ENCODE measurements at places on chromosomes 7 and 10.

GRCh38 chr7:103573479-103574058, 127.6 kb upstream of the SLC26A5 start:
- DNase-seq = peak; percentile 0

DNA sequence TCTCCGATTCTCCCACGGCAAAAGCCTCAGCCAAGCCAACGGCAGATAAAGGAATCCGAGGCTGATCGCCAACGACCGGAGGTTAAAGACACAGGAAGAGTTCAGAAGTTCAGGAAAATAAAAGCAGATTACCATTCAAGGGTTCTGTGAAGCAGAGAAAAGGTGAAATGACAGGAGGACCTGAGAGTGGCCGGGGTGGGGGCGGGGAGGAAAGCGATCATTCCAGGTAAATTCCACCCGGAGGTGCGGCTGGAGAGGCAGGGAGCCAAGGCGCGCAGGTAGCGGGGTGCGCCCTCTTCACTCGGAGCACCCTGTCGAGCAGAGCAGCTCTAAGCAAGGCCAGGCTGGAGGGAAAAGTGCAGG, 35.3 kb upstream of the SEPHS1 start:
- DNase-seq = no peak

GRCh38 chr10:26048756-26049155, 114.7 kb downstream of the MYO3A start:
- DNase-seq = no peak

GRCh38 chr7:92461027-92462003, 14.0 kb downstream of the GATAD1 start:
- no peak for DNase-seq

- DNase-seq = no peak
These were observed 279.6 kb downstream of the PPP1R3A start for GRCh38 chr7:113639221-113639620.

DNA sequence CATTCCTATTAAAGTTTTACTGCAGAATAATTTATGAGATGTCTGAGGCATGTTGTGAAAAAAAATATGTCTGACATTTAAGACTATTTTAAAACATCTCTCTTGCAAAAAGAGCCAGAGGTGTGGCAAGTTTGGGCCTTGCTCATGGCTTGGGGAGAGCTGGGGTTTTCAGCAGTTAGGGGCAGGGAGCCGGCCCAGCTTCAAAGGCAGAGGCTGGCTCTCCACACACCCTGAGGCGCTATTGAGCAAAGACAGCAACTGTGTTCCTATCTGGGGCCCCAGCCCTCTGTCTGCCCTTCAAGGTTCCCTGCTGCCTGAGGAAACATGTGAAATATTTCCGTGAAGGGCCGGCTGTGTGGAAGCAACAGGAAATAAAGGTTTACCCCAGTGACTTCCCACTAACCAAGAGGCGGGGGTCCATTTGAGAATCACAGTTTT, 94.0 kb downstream of the SORBS1 start:
- DNase-seq = no peak

GRCh38 chr7:111639934-111640333, 77.6 kb upstream of the IMMP2L start:
- no peak for DNase-seq

GRCh38 chr7:54778166-54778565, 19.2 kb upstream of the SEC61G start:
- DNase-seq = no peak

GRCh38 chr7:140876519-140877248, 48.0 kb downstream of the BRAF start:
- DNase-seq = no peak

- no peak for DNase-seq
These were observed 40.4 kb downstream of the CREB3L2 start for GRCh38 chr7:137961200-137962177.

GRCh38 chr10:125721035-125721434, 1.5 kb downstream of the EDRF1 start:
- DNase-seq = no peak

DNA sequence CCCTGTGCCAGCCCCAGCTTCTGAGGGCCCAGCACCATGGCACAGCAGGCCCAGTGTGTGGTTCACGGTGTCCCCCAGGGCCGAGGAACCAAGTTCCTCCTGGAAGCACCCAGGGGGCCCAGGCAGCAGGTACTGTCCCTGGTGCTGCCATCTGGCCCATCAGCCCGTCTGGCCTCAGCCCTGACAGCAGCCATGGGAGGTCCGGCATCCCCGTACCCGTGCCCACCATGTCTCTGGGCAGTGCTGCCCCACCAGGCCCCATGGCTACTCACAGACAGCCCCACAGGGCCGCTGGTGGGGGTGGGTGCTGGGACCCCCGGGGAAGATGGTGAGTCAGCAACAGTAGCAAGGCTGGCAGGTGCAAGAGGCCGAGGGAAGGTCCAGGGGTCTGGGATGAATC, 32.8 kb downstream of the STK32C start:
- DNase-seq = no peak

- no peak for DNase-seq
These were observed 47.8 kb upstream of the PCLO start for GRCh38 chr7:83210479-83210878.

GRCh38 chr7:158452331-158452730, 135.3 kb downstream of the PTPRN2 start:
- DNase-seq = no peak

DNA sequence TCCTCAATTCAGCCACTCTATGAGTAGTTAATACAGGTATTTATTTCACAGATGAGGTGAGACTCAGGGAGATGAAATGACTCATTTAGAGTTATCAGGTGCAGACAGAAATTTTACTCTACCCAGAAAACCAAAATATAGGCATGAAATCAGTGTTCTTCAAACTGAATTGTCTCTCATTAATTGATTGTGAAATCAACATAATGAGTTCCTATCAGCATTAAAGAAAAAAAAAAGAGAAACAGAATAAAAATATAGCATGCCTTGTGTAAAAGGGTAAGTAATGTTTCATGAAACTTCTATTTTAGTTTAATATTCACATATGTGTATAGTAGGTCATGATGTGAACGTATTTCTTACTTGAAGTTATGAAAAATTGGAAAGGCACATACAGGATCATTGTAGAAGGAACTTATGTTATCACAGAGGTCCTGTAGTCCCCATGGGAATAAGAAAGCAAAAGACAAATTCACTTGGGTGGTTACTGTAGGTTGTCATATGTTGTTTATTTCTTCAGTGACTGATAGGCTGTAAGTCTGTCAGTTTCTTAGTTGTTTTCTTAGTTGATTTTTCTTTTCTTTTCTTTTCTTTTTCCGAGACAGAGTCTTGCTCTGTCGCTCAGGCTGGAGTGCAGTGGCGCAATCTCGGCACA, 47.5 kb downstream of the KAT6B start:
- DNase-seq = no peak

DNA sequence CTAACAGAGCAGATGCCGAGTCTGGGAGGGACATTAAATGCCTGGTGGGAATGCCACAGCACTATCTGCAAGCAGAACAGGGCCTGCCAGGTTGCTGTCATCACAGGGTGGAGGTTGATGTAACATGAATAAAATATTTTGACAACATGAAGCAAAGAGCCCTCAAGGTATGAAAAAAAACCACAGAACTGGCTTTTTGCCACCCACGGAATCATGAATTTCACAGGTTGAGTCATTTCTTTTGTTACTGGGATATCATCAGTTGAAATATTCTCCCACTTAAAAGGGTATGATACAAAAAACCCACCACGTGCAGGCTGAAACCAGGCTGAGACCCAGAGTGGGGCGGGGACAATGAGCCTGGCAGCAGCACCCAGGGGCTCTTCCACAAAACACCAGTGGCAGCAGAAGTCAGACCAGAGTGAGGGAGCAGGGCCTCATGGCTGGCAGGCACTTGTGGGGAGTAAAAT, 220.1 kb downstream of the TNS3 start:
- no peak for DNase-seq

DNA sequence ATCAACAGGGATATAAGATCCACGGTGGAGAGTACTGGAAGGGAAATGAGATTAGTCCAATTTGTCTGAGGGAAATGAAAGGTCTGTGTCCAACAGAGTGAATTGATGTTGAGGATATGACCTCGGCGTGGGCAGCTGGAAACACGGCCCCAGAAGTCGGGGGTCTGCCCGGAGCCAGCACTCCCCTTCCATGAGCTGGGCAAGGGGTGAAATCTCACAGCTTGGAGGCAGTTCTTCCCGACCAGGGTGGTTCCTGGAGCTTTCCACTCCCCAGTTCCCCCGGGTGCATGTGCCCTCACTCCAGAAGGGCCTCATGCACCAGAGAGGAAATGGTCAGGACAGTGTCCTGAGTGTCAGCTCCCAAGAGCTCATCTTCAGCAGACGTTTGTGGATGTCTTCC, 264.7 kb upstream of the PPP2R2D start:
- DNase-seq = no peak

DNA sequence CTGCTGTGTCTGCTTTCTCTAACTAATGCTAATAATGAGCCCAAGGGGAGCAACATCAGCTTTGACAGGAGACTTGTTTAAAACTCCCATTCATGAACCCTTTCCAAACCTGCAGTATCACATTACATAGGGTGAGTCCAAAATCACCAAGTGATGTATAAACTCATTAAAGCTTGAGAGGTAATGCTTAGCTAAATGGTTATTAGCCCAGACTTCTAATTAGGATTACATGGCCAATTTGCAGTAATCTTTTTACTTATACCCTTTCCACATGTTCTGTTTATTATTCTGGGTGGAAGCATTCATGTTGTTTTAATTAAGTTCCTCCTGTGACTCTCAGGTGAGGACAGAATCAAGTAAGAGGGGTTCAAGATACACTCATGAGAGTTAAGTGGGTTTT, 17.5 kb downstream of the ZNF138 start:
- no peak for DNase-seq

DNA sequence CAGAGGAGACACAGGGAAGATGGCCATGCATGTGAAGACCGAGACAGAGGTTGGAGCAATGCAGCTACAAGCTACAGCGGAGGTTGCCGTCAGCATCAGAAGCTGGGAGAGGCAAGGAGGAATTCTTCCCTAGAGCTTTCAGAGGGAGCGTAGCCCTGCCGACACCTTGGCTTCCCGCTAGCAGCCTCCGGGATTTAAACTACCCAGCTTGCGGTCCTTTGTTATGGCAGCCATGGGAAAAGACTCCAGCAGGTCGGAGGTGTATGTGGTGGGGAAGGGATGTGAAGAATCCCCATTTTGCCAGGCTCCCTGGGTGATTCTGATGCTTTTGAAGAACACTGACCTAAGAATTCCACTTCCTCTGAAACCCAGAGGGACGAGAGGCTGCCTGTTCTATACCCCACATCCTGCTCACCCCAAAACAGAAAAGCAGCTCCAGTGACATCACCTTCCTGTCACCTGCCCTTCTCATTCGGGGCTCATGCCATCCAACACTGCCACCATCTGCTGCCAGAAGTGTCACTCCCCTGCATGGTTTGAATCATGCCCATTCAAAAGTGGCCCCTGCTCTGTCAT, 3.3 kb upstream of the SEPHS1 start:
- no peak for DNase-seq

- no peak for DNase-seq
These were observed 56.7 kb upstream of the KIAA1217 start for GRCh38 chr10:24152270-24152669.

DNA sequence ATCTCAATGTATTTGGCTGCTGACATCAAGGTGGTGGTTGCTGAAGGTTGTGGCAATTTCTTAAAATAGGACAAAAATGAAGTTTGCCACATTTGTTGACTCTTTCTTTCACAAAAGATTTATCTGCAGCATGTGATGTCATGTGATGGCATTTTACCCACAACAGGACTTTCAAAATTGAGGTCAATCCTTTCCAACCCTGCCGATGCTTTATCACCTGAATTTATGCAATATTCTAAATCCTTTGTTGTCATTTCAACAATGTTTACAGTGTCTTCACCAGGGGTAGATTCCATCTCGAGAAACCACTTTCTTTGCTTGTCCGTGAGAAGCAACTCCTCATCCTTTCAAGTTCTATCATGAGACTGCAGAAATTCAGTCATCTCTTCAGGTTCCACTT, 40.6 kb upstream of the SLC16A12 start:
- no peak for DNase-seq

GRCh38 chr7:137682596-137682995, 164.2 kb downstream of the DGKI start:
- DNase-seq = no peak

- no peak for DNase-seq
These were observed 1144.1 kb downstream of the GATA3 start for GRCh38 chr10:9198611-9199010.

DNA sequence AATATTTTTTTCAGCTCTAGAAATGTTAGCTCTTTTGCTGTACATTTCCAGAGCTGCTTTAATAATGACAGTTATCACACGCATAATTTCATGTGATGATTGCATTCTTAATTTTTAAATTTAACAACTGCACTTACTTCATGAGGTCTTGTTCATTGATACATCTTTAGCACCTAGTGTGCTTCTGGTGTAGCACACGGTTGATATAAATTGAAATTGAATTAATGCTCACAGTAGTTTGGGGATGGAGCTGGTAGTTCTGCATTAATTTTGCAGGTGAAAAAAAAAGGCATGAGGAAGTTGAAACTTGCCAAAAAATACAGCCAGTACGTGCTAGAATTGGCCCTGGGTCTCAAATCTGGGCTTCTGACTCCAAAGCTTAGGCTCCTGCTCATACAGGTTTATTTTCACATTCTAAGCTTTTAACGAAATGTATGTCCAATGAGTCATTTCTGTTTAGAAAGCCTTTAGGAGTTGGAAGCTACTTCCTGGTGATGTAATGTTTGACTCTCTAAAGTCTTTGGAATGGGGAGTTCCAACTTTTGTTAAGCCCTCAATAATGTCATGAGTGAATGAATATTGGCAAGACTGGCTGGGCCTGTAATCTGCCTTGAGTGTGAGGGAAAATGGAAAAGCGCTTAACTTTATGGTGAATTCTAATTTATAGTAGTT, 62.5 kb downstream of the DAGLB start:
- DNase-seq = no peak

- no peak for DNase-seq
These were observed 442.0 kb downstream of the GFRA1 start for GRCh38 chr10:115831016-115831415.

GRCh38 chr7:111529507-111530355, 32.6 kb downstream of the IMMP2L start:
- no peak for DNase-seq

DNA sequence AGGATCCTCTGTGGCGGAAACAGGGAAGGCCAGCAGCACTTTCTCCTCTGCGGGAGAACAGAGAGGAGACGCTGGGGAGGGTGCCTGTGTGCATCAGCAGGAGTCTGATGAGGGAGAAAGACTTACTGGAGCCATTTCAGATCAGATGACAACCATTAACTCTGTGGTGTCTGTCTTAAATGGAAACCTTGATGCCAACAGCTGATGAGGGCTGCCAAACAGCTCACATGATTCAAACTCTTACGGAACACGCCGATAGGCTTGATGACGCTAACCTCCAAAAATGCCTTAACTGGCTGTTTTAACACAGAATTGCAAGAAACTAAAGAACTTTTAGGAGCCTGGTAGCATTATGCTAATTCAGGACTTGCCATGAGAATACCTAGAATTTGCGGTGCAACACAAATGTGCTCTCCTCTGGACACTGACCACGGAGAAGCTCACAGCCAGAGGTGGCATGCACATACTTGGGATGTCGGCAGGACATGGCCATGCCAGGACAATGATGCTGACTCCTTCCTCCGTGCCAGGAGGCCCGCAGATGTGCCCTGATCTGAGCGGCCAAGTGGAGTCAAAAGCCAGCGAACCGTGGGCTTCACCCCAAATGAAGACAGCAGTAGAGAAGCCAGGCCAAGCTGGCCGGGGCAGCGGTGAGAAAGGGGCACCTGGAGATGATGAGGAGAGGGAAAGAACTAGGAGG, 154.9 kb downstream of the ZMYND11 start:
- DNase-seq = no peak

- DNase-seq = no peak
These were observed 166.9 kb downstream of the UBE2H start for GRCh38 chr7:129785685-129786514.
